Pulmonary artery endothelial cell (primary cell): ENCODE measurements at places on chromosomes 4 and X. TPM values are rescaled to one million over a fixed set of nuclear protein-coding genes. Genes with fewer than 3 reads are reported as not detected.

DNA sequence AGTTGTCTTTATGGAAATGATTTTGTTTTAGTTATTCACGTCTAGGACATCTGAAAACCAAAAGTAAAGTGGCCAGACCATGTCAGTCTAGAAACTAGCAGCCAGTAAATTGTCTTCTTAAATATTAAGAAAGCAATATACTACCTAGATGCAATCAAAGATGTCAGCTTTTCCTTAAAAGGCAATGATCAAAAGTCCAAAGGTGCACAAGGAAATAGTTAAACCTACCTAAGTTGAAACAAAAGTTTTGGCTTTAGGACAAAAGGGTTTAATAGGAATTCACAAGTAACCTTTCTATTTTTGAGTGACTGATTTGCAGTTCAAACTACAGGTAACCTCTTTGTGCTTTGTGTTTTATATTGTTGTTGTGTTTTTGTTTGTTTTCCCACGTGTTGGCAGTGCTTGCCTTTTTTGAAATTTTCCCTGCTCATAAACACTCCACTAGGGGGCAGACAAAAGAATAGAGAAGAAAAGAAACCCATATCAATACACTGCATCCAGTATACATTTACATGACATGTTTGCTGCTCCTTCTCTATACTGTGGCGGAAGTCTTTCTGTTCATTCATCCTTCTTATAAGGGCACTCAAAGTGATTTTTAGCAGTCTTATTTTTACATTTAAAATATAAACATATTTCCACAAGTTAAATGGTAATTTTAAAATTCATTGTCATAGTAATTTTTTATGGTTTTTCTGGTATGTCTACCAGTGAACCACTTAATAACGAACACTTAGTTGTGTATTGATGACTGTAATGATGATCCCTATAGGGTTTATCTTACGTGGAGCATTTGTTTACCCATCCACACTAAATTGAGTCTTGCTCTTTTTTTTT lies 62.7 kb downstream of the GAB1 start:
- DNase-seq = no peak

DNA sequence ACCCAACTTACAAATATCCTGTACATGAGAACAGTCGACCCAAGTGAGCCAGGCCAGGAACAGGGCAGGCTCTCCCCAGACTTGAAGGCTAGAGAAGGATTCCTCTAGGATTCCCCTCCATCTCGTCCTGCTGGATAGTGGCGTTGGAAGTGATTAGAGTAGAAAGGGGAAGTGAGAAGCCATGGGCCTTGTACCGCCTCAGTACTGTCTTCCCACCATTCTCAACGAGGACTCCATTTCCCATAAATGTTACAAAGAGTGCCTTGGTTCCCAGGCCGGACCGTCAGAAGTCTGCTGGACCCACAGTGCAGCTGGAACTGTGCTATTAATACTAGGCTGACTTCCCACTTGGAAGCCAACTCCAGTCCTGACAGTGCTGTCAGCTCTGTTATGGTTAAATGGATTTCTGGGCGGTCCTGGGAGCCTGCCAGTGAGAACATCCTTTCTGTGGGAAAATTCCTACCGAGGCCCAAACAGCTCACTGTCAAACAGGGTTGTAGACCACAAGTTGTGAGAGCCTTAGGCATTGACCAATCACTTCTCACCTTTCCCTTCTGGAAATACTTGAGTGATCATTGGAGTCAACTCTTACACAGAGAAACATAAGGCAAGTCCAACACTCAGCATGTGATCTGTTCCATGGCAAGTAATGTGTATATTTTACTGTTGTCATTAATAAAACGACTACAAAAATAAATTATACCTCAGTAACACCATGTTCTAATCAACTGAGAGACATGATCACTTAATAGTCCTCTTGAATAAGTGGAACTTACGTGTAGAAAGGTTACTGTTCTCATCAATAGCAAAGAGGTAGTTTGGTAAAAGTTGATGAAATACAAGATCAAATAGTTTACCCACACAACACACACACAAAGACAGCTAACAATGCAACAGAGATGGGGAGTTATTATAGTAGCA lies 58.4 kb downstream of the AMELX start:
- DNase-seq = no peak

- peak; percentile 87 for DNase-seq
These were observed 74.4 kb downstream of the CASP3 start for GRCh38 chr4:184574861-184575260.

The GAGE12E gene
- total RNA-seq = not detected in 2 replicates

- DNase-seq = peak; percentile 5
These were observed 695 bp upstream of the PIGA start for GRCh38 chrX:15336023-15336413.

GRCh38 chr4:11597506-11597905 lies 168.8 kb upstream of the HS3ST1 start:
- DNase-seq = no peak

- no peak for DNase-seq
These were observed 28.3 kb downstream of the DOCK11 start for GRCh38 chrX:118523920-118524319.

DNA sequence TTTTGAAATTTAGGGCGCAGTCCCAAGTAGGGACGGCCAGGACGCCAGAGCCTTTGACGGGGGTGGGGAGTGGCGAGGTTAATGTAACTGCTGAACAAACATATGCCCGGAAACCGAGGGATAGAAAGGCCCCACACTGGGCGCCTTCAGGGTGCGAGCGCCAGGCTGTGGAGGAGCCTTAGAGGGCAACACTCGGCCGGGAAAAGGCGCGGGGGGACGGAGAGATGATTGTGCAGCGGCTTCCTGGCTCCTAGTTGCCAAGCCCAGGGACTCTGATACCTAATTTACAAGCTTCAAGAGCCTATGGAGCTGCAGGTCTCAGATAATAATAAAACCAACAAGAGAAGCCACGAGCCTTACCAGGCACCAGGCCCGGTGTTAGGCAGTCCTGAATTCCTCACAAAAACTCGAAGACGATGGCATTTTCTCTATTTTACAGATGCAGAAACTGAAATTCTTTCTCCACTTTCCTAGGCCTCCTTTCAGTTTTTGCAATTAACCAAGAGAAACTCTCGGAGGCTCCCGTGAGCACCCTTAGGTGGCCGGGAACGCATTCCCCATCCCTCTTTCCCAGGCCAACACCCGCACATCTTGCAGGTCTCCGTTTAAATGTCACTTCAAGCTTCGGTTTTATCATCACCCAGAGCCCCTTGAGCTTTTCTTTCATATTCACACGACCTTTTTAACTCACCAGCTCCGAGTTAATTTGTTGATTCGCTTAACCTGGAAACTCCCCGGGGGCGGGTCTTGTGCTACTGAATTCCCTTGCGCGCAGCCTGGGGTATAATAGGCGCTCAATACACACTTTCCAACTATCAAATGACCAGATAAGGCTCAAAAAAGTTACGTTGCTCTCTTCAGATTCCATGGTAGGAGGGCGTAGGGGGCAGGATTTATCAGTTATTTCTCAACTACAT lies 6.4 kb upstream of the GSX2 start:
- DNase-seq = no peak

DNA sequence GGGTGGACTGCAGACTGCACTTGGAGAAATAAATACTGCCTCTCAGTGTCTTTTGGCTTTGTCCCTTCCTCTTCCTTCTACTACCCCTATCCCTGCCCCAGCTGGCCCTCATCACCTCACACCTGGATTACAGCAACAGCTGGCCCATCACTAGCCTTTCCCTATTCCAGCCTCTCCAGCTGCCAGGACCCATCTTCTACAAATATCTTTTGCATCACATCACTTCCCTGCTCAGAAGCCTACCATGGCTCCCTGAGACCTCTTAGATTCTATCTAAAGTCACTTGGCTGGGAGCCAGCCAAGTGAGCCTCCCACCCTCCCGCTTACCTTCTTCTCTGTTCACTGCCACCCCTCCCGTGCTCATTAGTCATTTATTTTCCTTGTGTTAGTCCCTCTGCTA lies 66.8 kb downstream of the TSC22D3 start:
- DNase-seq = no peak

DNA sequence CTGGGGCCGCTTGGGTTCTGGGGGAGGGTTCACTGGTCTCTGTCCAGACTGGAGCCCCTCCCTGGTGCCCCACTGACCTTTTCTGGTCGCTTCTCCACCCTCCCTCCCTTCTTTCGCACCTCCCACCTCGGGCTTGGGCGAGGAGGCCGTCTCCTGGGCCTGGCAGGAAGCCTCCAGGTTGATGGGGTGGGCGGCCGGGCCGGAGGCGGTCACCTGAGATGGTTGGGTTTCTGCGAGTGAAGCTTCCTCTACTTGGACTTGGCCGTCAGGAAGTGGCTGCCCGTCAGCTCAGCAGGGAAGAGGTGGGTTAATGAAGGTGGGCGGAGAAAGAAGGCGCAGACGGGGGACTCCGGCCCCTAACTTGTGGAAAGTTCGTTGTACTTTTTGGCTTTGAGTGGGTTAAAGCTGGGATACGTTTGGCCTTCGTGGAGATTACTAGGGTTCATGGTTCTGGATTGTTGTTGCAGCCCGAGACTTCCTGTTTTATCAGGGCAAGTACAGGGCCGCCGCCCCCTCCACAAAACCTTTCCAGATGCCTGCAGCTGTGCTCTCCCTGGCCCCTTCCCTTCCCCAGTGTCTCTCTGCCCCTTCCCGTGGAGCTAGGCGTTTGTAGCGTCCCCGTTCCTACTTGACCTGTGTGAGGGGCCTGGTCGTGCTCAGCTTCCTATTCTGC lies 1.2 kb downstream of the AKAP17A start:
- DNase-seq = no peak

The P2RY4 gene
- not detected in 2 replicates for total RNA-seq

- no peak for DNase-seq
These were observed 95.7 kb downstream of the CPZ start for GRCh38 chr4:8688041-8688907.

- no peak for DNase-seq
These were observed 343.8 kb downstream of the ARHGAP24 start for GRCh38 chr4:85818700-85819099.

DNA sequence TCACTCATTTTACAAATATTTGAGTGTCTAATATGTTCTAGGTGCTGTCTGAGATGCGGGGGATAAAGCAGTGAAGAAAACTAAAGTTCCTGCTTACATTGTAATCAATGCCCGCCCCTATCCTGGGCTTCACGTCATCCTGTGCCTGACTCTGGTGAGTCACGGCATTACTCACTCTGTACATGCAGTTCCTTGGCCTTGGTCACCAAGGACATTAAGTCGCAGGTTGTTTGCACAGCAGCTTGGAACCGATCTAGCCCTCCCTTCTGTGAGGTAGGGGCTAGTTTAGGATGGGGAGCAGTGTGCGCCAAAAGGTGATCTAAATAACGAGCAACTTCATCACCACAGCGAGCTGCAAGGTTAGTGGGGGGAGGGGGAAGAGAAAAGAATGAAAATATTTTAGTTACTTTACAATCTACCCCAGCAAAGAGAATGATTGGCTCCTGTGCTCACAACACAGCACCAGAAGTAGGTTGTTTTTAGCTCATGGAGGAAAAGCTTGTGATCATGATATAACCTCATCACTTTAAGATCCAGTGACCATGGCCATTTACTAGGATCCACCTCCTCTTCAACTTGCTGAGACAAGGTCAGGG lies 48.0 kb upstream of the HDAC8 start:
- peak; percentile 59 for DNase-seq

- DNase-seq = peak; percentile 35
These were observed 2.9 kb upstream of the MND1 start for GRCh38 chr4:153341575-153342090.

DNA sequence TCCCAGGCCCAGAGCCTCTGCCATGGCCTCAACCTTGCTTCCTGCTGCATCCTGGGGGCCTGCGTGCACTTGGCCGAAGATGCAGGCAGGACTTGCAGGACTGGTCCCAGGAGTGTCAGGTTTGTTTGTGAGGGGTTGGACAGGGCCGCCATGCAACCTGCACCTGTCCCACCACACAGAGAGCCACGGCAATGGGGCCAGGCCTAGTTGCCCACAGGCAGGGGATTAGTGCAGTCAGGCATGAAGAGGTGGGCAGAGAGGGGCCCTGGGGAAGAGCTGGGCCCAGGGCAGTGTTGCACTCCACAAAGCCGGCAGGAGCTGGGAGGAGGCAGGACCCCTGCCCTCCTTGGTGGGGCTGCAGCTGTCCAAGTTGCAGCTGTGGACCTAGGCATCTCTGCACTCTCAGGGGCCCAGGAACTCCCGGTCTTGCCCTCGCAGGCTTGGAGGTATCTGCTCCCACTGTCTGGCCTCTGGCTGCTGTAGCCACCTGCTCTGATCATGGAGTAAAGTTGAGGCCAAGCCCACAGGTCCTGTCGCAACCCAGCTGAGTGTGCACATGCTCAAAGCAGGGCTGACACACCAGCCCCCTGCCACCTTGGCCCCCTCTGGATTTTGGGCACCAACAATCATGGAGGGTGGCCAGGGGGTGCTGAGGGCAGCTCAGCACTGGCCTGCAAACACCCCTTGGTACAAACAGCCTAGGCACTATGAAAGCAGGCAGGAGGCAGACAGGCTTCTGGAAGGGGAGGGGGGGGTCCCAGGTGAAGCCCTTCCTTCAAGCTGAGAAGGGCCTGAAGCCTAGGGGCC lies 190.4 kb upstream of the PCDH10 start:
- no peak for DNase-seq

The SH3D19 gene
- total RNA-seq = 43.0 and 54.5 TPM in 2 replicates

- no peak for DNase-seq
These were observed 5.6 kb downstream of the HAND2 start for GRCh38 chr4:173524218-173525117.

GRCh38 chrX:115652221-115652620 lies 91.2 kb downstream of the PLS3 start:
- no peak for DNase-seq

DNA sequence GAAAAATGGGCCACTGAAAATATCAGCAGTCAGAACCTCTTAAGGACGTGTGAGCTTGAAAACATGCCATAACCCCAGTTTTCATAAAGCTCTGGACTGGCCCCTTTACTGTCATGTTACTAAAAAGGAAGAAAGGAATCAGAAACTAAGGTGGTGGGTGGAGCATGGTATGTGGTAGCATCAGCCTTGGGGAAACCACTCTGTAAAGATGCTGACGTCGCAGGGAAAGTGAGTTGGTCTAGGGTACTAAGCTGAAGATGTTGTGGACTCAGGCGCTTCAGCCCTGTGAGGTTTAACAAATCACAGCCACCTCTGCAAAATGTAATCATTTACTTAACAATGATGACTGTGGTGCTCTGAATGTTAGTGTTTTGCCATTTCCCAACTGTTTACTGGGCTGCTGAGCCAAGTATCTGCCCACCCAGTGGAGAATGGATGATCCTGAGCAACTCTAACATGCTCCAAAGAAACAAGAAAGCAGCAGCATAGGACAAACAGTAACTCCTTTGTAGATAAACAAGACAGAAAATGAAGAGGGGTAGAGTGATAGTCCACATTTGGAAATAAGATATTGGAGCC lies 33.4 kb downstream of the C4orf54 start:
- DNase-seq = no peak

GRCh38 chr4:147955827-147956558 lies 224.1 kb downstream of the ARHGAP10 start:
- DNase-seq = no peak
